Glomerular endothelial cell (primary cell): ENCODE measurements at places on chromosomes 6 and 20.

GRCh38 chr6:73722318-73723060, 26.5 kb downstream of the CD109 start:
- no peak for DNase-seq

DNA sequence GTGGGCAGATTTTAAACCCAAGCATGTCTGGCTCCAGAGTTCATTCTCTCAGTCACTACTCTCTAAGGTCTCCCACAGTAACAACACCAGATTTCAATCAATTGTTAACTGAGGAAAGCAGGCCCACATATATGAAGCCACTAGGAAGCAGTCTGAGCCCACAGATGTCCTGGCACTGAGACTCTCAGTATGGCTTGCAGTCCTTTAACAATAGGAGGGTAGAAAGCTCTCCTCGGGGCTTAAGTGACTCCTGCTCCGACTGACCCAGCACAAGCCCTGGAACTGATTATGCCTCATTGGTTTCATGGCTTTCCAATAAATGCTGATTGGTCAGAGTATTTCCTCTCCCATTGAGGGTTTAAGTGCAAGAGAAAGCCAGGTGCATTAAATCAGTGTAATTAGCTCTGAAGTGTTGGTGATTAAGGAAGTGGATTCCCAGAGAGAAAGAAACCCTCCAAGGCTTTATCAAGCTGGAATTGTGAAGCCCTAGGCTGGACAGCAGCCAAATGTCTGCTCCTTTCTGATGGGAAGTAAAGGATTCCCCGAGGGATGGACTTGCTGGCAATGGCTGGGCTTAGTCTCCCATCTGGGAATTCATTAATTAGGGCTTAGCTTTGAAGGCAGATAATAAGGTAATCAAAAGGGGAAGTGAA, 76.6 kb upstream of the PROKR2 start:
- DNase-seq = no peak

GRCh38 chr6:7701212-7701834, 24.6 kb upstream of the BMP6 start:
- DNase-seq = no peak

GRCh38 chr6:6699741-6700367, 111.3 kb downstream of the LY86 start:
- DNase-seq = no peak

- DNase-seq = no peak
These were observed 214.6 kb downstream of the GMDS start for GRCh38 chr6:2030682-2031244.
